ENCODE measurements at places on chromosomes 11 and 22.

DNA sequence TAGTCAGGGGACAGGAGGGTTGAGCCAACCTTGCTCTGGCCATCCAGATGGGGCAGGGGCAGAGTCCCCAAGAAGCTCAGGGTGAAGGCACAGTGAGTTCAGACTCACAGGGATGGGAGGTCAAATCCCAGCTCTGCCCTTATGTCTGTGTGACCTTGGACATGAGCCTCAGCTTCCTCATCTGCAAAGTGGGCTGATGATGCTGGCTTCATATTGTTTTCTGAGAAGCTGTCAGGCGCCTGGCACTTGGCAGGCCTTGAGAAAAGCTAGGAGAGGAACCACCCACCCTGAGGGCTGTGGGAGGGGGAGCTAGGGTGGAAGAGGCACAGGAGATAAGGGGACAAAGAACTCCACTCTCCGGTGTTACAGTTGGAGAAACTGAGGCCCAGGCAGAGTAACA, 23.6 kb downstream of the CYTH4 start:
- no peak for DNase-seq

- no peak for DNase-seq
These were observed 58.4 kb downstream of the ABTB2 start for GRCh38 chr11:34299284-34299972.

- no peak for DNase-seq
These were observed 155.3 kb downstream of the MIAT start for GRCh38 chr22:26812731-26813130.

- DNase-seq, result no peak
These were observed 12.2 kb upstream of the RHOD start for GRCh38 chr11:67044496-67044895.

GRCh38 chr11:118079491-118079890, 2.6 kb downstream of the TMPRSS4 start:
- no peak for DNase-seq

DNA sequence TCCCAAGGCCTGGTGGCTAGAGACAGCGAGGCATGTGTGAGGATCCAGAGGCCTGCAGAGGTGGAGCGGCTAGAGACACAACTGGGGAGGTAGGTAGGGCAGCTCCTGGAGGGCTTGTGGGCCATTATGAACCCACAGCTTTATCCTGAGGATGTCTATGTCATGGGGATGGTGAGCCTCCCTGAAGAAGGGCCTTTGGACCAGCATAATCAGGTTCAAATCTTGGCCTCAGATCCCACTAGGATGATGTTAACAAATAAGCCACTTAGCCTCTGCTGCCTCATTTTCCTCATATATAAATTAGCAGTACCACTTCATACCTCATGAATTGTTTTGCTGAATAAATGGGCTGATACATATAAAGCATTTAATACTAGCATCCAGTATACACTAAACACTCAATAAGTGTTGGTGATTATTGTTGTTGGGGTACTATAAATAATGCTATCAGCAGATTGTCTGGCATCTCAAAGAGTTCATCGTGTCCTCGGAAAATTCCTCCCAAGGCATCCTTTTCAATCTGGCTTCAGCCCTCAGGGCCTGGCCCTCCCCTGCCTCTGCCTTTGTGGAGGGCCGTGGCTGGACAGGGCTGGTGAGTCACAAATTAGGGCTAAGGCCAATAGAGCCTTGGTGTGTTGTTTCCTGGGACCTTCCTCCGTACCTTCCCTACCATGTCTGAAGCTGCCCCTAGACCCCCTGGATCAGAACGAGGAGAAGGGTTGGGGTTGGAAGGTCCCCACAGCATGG, 30.9 kb upstream of the LRRC32 start:
- DNase-seq, result no peak
